ENCODE measurements at places on chromosomes 1 and 21.

GRCh38 chr1:210937846-210938245 lies 196.1 kb downstream of the KCNH1 start:
- DNase-seq, result no peak

DNA sequence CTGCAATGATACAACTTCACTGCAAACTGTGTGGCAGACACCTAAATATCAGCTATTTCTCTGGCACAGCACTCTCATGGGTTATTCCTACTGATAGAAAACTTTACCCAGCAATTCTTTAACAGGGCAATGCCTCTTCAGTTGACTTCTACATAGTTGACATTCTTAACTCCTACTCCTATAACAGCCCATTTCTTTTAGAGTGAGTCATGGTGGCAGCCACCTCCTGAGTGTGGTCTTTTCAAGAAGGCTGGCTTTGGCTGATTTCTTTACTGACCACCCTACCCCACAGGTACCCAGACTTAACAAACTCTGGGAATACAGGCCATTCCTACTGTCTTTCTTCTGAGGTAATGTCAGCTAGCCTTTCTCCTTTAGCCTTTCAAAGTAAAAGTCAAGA lies 805.8 kb upstream of the ADGRL2 start:
- no peak for DNase-seq

GRCh38 chr1:86582161-86582560 lies 35.3 kb downstream of the CLCA4 start:
- peak; percentile 25 for DNase-seq

DNA sequence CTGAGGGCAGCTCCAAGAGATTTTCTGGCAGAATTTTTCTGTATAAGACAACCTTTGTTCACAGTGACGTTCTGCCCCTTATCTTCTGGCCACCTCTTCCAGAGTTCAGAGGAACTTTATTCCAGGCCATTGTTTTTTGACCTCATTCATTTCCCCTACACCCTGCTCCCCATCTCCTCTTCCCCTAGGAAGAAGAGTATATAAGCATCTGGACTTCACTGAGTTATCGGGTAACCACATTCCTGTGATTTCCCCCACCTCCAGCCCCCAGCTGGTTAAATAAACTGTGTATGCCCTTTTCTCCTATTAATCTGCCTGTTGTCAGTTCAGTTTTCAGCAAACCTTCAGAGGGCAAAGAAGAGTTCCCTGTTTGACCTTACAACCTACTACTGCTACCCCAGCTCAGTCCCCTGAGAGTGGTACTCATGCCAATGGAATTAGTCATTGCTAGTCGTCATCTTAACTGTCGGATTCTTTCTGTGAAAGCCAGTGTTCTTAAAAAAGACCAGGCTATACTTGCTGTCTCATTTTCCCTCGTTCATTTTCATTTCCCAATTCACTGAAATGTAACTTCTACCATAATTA lies 14.3 kb upstream of the ALG14 start:
- peak; percentile 65 for DNase-seq

DNA sequence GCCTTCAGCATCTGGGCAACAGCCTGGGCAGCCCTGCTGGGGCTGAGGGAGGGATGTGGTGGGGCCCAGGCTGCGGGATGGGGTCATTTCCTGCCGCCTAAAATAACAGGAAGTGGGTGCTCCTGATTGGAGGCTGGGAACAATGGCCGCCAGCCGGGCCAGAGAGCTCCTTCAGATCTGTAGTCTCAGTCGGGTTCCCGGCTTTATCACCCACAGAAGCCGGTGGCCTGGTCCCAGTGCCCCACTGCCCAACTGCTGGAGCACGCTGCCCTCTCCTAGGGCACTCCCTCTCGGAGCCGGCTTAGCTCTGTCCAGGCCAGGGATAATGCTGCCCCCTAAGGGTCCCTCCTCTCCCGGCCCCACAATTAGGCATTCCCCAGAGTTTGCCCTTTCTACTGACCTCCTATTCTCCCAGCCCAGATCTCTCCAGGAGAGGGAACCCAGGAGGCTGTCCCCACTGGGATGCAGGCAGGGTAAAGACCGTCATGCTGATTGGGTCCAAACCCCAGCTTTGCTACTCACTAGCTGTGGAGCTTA lies 5.1 kb downstream of the MAP7D1 start:
- DNase-seq, result no peak

GRCh38 chr1:100107696-100108095 lies 25.0 kb downstream of the SASS6 start:
- DNase-seq, result no peak

- DNase-seq, result no peak
Measured at GRCh38 chr1:175262621-175263020, 70.0 kb upstream of the KIAA0040 start.

DNA sequence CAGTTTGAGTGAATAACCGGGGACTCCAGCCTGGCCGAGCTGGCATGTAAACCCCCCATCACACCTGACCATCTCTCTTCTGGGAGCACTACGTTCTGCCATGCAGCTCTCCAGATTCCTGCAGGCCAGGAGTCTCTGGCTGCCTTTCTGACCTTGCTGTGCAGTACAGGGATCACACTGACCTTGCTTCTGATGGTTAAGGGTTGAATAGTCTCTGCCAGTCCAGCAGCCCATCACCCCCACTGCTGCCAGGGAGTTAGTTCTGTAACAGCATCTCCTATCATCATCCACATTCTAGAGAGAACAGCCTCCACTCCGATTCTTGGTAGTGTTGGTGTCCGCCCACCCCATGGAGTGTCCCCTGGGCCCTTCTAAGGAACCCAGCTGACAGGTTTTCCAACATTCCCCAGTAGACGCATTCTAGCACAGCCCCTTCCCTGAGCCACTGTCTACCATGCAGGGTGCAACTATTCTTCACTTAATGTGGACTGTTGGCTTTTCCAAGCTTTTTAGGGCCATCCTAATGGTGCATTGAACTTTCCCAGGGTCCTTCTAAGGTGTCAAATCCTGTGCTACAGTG lies 109.8 kb downstream of the RIPK4 start:
- no peak for DNase-seq

GRCh38 chr21:41411449-41412089 lies 14.5 kb upstream of the MX1 start:
- no peak for DNase-seq

GRCh38 chr1:6391951-6392808 lies 1.4 kb downstream of the ACOT7 start:
- no peak for DNase-seq

- DNase-seq, result no peak
Measured at GRCh38 chr1:81213279-81213678, 587.5 kb upstream of the ADGRL2 start.

Measured in kidney epithelial cell (primary cell).